ENCODE measurements at places on chromosomes 4 and X.

DNA sequence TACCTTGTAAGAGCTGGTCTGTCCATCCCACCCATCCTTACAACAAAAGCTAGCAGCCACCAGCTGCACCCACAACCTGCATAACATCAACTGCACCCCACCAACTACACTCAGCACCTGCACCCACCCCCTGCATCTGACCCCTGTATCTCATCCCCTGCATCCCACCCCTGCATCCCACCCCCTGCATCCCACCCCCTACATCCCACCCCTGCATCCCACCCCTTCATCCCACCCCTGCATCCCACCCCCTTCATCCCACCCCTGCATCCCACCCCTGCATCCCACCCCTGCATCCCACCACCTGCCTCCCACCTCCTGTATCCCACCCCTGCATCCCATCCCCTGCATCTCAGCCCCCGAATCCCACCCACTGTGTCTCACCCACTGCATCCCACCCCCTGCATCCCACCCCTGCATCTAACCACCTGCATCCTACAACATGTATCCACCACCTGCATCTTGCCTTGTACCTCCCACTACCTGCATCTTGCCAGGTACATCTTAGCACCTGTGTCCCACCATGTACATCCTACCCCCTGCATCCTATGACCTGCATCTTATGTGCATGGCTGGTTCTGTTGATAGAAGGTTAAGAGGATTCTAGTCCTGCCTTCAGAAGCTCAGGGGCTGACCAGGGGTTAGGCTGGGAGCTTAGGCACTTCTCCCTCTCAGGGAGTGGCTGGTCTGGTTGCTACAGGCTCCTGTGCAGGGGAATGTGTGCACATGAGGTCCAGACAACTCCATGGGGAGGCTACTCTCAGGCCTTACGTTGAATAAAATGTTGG lies 9.4 kb downstream of the TMEM271 start:
- DNase-seq: no peak

DNA sequence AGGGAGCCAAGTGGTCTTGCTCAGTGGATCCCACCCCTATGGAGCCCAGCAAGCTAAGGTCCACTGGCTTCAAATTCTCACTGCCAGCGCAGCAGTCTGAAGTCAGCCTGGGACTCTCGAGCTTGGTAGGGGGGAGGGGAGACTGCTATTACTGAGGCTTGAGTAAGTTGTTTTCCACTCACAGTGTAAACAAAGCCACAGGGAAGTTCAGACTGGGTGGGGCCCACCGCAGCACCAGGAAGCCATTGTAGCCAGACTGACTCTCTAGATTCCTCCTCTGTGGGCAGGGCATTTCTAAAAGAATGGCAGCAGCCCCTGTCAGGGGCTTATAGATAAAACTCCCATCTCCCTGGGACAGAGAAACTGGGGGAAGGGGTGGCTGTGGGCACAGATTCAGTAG lies 721.0 kb upstream of the NDST4 start:
- no peak for DNase-seq

DNA sequence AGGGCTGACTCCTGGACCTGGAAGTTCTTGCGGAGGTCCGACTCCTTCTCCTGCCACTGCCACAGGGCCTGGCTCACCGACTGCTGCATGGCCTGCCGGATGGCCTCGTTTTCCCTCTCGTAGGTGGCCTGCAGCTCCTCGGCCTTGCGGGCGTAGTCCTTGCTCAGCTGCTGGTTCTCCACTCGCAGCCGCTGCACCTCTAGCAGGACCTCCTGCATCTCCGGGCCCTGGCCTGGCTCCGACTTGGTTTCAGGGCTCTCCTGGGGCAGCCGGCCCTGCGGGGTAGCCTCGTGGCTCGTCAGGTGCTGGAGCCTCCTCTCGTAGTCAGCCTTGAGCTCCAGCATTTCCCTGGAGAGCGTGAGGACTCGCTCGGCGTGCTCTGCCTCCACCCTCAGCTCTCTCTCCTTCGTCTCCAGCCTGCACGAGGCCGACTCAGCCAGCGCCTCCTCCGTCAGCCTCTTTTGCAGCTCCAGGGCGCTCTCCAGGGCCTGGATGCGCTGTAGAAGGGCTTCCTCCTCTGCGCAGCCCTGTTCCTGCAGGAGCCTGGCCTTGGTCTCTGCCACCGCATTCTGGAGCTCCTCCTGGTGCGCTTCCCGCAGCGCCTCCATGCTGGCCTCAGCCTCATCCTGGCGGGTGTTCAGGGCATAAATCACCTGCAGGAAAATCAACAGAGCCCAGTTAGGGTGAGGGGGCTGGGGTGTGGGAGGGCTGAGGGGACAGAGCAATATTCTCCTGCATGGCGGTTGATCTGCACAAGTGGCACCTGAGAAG lies 72.2 kb downstream of the FAM184B start:
- peak; percentile 46 for DNase-seq

- DNase-seq: no peak
Measured at GRCh38 chr4:31183256-31183655, 463.1 kb downstream of the PCDH7 start.

DNA sequence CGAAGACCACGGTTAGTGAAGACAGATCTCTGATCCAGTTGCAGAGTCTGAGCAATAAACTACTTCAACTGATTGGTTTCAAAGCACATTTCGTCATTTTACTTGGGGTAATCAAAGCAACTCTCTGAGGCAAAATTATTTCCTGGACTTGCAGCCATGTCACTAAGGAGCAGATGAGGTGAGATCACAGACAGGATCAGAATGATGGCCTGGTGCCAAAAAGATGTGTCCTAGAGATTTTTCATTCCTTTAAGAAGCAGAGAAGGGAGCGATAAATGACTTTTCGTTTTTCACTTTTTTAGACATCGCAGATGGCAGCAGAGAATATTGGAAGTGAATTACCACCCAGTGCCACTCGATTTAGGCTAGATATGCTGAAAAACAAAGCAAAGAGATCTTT lies 83.9 kb downstream of the PTTG2 start:
- DNase-seq: no peak

DNA sequence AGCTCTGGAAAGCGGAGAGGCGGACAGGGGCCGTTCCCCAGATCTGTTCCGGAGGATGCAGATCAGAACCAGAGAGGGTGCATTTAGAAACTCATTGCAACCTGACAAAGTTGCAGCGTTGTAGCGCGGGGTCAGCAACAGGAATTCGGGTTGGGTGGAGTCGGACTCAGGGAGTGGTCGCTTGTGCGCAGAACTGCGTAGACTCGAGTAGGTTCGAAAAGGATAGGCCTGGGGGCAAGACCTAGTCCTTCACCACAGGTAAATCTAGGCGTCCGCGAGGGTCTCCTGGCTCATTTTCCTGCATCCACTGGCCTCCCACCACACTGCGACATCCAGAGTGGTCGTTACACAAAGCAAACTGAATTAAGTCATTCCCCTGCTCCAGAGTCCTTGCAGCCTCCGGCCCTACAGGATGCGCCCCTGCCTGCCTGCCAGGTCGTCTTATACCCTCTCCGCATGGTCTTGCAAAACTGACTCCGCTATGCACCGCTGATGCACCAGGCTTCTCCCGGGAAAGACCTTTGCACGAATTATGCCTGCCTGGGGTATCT lies 4.7 kb upstream of the ZNF518B start:
- no peak for DNase-seq

- DNase-seq: no peak
Measured at GRCh38 chr4:1937550-1937949, 66.4 kb downstream of the NSD2 start.

- peak; percentile 71 for DNase-seq
Measured at GRCh38 chr4:52713456-52713937, 37.7 kb downstream of the ERVMER34-1 start.

DNA sequence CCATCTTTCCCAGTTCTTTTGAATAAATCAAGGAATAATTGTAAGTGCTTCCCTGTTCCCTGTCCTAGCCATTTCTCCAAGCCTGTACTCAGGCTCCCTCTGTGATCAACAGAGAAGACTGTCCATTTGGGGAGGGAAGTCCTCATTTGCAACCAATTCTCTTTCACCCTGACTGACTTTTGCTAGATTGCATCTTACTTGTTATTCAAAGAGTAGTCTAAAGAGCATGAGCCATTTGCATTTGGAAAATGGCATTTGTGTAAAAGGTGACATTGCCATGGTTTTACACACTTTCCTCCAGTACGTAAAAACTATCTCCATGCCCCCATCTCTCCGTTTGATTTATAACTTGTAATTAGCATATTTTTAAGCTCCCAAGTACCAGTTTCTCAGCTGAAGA lies 110.6 kb downstream of the MBNL3 start:
- no peak for DNase-seq

DNA sequence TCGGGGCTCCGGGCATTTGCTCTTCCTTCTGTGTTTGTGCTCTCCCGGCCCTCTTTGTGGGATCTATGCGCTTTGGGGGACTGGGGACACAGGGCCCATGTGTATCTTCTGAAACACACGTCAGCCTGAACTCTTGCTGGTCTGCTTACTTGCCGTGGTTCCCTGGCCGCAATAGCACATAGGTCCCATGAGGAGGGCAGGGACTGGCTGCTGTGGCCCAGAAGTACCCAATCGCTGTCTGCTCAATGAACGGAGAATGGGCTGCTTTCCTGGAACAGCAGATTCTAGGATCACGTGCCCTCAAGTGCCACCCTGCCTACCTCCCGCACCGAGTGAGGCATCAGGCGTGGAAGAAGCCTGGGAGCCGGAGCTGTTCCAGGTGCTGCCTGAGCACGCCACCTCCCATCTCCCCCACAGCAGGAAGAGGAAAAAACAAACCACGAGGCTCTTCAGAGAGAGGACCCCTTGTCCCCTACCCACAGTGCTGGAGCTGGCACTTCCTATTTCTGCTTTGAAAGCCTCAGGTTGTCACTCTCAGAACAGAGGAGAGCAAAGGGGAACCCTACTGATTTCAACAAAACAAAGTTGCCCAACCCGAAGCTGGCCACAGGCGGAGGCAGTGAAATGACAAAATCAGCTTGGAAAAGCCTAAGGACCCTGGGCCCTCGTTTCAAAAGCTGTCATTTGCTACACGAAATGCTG lies 3.8 kb downstream of the G6PD start:
- peak; percentile 75 for DNase-seq

DNA sequence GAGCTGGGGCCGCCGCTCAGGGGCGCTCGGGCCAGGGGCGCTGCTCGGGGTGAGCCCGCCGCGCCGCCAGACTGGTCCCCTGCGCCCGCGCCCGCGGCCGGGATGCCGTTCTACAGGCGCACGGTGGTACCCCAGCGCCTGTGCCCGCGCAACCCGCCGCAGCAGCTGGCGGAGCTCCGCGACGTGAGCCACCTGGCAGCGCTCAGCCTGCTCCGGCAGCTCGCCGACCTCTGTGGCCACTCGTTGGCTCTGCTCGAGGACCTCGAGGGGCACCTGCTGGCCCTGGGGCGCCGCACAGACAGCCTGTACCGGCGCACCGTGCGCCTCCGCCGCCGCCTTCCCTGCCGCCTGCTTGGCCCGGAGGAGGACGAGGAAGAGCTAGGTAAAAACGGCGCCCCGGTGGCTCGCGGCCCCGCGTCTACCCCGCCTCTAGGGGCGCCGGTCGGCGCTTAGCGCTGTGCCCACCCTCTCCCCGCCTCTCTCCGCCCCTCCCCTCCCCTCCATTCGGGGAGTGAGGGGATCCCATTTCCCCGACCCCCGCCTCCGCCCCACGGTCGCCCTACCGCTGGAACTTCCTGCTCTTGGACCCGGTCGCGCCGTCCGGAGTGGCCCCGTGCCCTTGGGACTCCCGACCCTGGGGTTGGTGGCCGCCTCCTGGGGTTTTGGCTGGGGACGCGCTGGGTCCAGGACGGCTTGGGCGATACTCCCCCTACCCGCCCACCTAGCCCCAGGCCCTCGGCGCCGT lies 513 bp downstream of the NHSL2 start:
- peak; percentile 71 for DNase-seq

DNA sequence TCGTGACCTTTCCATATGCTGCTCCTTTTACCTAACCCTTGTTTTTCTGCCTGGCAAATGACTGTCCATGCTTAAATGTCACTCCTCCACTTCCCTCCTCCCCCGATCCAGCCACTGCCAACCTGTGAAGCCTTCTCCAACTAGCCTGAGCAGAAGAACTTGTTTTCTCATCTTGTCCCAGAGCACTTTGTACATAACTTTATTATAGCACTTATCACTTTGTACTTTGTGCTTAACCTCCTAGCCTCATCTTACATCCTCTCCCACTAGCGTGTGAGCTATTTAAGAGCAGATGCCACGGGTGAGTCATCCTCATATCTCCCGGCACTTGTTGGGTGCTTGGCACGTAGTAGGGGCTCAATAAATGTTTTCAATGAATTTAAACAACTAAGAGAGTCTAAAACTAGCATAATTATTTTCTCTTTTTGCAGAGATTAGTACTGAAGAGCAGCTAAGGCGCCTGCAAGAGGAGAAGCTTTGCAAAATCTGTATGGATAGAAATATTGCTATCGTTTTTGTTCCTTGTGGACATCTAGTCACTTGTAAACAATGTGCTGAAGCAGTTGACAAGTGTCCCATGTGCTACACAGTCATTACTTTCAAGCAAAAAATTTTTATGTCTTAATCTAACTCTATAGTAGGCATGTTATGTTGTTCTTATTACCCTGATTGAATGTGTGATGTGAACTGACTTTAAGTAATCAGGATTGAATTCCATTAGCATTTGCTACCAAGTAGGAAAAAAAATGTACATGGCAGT lies 46.9 kb downstream of the XIAP start:
- DNase-seq: no peak

DNA sequence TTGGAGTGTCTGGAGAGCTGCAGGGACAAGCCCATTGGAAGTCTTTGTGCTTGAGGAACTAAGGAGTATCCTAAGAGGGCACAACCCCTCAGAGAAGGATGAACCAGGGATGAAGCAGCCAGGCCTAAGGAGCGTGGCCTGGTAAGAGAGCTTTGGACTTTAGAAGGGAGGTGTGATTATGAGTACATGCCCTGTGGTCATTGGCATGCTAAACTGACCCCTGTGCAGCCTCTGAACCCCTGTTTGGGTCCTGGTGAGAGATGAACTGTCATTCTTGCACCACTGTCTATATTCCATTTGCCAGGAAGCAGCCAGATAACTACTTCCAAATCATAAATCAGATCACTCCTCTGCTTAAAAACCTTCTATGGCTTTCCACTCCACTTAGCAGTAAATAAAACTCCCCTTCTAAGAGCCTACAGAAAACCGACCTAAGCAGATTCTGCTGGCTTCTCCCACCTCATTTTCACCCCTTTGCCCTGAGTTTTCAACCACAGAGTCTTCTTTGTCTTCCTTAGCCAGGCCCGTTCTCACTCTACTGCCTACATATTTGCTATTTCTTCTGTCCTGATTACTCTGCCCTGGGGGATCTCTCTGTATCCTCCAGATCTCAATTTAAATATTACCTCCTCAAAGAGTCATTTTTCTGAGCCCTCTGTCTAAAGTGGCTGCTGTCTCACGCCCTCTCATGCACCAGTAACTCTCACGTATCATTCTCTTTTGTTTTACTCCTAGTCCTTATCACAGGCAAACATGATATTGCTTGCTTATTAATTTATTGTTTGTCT lies 56.7 kb downstream of the MID1IP1 start:
- no peak for DNase-seq

- no peak for DNase-seq
Measured at GRCh38 chr4:1092026-1092982, 21.1 kb downstream of the RNF212 start.

GRCh38 chr4:158580064-158580463 lies 58.4 kb downstream of the RXFP1 start:
- DNase-seq: no peak

DNA sequence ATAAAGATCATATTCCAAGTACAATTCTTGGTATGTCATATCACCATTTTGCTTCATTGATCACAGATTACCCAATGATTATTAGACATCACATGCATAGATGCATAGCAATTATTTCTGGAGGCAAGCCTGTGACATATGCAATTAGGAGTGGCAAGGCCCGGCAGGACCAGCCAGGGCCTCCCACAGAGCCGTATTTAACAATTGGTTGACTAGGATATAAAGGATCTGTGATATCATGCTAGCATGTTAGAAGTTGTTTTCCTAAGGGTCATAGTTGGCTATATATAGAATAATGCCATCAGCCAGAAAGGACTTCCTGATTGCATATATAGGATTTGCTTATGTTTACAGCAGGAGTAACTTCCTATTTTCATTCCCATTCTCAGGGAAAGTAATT lies 103.5 kb upstream of the OTUD4 start:
- no peak for DNase-seq

All from activated CD8-positive, alpha-beta memory T cell treated with anti-CD3 and anti-CD28 coated beads for 24 hours (primary cell).